ENCODE measurements at places on chromosomes 7 and 10.

DNA sequence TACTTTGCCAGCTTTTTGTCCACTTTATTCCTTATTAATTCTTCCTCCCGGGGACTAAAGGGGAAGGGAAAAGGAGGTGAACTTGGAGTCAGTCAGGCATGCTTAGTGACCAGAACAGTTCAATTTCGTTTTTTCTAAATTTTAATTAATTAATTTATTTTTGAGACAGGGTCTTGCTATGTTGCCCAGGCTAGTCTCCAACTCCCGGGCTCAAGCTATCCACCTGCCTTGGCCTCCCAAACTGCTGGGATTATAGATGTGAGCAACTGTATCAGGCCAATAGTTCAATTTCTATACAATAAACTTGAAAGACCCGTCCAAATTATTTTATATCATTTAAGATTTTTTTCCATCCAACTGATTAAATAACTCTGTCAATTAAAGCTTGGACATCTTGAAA, 1.3 kb upstream of the SLF2 start:
- DNase-seq = no peak

- no peak for DNase-seq
Measured at GRCh38 chr10:88782222-88782621, 20.3 kb upstream of the LIPM start.

DNA sequence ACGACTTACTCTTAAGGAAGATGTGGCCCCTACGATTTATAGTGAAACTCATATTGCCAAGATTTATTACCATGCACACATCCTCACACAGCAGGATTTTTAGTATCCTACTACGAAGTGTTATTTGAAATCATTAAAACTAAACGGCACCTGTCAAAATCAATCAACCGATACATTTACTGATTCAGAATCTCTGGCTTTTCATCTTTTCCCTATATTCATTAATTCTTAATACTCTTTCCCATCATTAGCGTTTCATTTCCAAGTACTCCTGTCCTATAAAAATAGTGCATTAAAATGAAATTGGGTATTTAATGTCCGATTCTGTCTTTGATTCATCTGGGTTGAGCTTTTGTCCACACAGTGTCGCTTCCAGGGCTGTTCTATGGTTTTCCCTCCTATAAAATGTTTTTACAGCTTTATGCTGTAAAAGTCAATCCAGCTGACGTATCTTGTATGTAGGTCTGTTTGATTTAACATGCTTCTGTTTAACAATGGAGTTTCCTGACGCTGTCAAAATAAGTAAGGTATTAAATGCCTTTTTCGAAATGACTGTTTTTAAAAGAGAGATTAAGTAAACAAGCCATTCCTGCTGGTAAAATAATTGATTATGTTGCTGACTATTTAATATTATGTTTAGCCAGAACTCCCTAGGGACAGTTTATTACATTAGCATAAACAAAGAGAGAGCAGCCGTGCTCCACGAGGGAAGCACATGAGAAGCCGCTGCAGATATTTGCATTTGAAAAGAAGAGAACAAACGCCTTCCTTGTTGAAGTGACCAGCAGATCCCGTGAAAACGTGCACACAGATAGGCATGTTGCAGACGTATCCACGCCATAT, 22.3 kb upstream of the SFMBT2 start:
- DNase-seq = no peak

- no peak for DNase-seq
Measured at GRCh38 chr10:132899751-132900065, 42.7 kb downstream of the CFAP46 start.

DNA sequence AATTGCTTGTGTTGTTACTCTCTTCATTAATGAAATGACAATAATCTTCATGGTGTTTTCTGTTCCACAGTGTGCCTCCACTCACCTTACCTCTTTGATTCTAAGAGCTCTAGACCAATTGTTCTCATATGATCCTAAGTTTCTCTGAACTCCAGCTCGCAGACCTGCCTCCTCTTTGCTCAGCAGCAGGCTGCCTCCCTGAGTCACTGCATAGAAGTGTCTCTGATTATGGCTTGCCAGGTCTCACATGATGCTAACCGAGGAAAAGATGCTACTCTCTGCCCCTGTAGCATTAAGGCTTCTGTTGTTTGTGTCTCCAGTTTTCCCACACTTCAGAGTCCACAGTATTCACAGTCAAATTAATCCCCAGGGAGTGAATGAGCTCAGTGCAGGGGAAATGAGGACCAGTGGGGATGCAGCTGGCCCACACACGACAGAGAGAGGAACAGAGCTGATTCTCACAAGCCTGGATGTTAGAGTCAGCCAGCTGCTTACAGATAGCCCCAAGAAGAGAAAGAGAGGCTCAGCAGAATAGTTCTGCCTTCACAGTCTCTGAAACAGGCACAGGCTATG, 145.9 kb upstream of the EGR2 start:
- no peak for DNase-seq

- no peak for DNase-seq
Measured at GRCh38 chr7:152366662-152367061, 69.1 kb downstream of the KMT2C start.

- DNase-seq = no peak
Measured at GRCh38 chr10:69492746-69493462, 41.6 kb downstream of the TSPAN15 start.

DNA sequence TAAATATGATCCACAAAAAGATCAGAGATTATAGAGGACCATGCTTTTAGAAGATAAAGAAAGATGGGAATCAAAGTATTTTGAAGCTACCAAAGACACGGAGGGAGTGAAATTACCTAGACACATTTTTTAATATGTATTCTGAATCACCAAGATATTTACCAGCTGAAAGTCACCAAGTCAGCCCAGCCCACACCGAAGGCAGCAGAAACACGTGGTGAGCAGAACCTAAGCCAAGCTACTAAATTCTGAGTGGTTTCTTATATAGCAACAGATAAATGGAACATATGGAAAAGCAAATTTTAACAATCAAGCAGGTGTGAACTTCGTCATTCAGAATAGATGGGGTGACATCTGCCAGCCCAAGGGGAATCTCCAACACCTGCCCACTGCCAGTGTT, 134.7 kb upstream of the AKR1E2 start:
- DNase-seq = no peak

GRCh38 chr7:43735802-43736603, 6.7 kb upstream of the COA1 start:
- DNase-seq = no peak

DNA sequence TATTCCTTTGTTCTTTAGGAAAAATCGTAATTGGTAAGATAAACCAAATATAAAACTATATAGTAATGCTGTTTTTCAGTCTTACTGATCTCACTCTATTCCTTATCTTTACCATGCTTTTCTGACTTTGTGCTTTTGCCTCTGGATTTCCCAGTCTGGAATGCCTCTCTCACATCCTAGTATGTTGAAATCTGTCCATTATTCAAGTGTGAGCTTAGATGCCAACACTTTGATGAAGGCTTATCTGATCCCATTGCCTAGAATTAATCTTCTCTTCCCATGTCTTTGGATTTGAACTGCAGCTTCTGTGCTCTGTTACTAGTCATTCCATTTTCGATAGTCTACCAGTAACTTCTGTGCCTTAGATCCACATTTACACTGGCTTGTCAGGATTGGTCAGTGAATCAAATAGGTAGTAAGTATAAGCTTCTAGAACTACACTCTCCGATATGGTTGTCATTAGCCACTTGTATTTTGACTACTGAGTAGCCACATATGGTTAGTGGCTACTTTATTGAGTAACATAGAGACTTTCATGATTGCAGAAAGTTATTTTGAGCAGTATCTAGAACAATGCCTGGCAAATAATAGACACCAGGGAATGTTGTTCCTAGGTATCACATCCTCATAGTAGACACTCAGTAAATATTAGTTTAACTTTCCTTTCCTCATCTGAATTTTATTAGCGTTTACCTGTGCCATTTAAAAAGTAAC, 92.9 kb downstream of the BMPR1A start:
- DNase-seq = no peak

DNA sequence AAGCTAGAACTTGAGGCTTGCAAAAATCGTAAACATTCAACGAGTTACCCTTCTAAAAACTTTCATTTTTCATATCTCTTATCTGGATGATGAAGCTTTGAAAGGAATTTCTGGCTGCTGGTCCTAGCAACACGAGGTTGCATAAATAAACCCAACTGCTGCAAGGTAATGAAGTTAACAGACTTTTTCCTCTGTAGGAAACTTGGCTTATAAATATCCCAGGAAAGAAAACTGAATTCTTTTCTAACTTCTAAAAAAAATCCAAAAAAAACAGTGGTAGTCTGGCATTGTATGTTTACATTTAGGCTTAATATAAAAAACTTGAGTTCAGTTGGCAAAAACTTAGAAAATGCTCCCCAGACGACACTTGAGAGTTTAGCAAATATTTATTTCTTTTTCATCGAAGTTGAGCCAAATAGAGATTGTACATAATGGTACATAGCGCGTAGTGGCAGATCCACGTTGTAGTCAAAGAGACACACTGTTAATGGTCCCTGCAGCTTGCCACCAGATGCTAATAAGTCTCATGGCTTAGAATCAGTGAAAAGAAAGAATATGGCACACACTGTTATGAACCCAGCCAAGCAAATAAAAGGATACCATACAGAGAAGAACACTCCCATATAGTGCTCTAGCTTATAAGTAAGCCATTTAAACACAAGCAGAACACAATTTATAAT, 200.3 kb upstream of the PCLO start:
- DNase-seq = no peak

GRCh38 chr7:22476824-22477223, 23.2 kb downstream of the STEAP1B start:
- DNase-seq = no peak

GRCh38 chr10:78302989-78303854, 269.6 kb downstream of the RPS24 start:
- DNase-seq = peak; percentile 93

- no peak for DNase-seq
Measured at GRCh38 chr7:156524818-156525597, 115.6 kb upstream of the RNF32 start.

GRCh38 chr10:29039677-29040189, 249.1 kb upstream of the LYZL1 start:
- DNase-seq = no peak

DNA sequence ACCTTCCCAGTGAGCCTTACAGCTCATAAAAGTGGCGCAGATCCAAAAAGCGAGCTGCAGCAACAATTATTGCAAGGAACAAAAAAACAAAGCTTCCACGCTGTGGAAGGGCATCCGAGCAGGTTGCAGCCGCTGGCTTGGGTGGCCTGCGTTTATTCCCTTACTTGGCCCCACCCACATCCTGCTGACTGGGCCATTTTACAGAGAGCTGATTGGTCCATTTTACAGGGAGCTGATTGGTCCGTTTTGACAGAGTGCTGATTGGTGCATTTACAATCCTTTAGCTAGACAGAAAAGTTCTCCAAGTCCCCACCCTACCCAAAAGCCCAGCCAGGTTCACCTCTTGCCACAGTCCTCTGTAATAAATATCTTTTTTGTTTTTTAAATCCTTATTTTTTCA, 85.1 kb downstream of the ADCYAP1R1 start:
- no peak for DNase-seq

DNA sequence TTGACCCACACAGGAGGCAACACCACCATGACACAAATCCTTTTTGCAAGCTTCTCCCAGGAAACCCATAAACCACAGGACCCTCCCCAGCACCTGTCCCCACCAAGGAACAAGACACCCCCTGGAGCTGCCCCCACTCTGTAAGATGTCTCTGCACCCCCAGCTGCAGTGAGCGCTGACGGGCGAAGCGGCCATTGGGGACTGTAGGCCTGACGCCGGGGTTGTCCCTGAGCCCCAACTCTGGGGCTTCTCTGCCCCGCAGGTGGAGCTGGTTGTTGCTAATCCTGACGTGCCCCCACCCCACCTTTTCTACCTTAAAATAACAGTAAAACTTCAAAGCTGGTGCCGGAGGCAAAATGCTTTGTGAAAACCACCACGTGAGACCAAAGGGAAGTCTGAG, 94.7 kb upstream of the PPP2R2D start:
- no peak for DNase-seq

DNA sequence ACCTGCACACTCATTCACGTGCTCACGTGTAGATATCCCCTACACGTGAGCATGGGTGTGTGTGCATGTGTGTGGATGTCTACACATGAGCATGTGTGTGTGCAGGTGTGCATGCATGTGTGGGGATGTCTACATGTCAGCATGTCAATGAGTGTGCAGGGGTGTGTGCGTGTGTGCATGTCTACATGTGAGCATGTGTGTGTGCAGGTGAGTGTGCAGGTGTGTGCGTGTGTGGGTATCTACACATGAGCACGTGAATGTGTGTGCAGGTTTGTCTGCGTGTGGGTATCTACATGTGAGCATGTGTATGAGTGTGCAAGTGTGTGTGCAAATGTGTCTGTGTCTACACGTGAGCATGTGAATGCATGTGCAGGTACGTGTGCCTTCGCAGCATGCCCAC, 274.8 kb downstream of the PTPRN2 start:
- no peak for DNase-seq

GRCh38 chr10:89163265-89163995, 43.7 kb downstream of the CH25H start:
- peak; percentile 12 for DNase-seq

DNA sequence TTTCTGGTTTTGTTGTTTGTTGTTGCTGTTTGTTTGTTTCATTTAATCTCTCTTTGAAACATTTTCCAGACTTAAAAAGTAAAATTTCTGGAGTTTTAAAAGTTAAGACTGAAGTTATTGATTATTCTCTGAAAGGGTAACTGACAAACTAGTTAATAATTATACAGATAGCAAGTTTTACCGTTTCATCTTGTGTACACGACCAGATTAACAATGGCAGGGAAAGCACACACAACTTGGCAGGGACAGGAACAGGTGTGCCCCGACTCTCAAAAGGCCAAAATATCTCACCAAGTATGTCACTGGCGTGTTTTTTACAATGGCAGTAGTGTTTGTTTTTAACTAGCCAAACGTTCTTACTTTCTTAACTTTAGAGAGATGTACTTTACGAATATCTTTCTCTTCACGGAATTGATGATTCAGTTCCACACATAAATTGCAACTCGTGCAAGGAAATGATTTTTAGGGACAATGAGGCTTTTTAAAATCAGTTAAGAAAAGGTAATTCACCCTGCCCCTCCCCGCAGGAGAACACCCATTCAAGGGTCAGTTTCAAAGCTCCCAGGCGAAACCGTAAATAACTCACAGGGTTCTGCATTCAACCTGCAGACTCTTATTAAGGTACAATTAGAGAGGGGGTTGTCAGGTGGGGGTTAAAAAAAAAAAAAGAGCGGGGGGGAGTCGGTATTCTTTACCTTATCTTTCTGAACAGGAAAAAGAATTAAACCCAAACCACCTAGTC, 3.5 kb downstream of the CTBP2 start:
- no peak for DNase-seq

GRCh38 chr10:63586043-63586442, 64.8 kb downstream of the REEP3 start:
- no peak for DNase-seq

DNA sequence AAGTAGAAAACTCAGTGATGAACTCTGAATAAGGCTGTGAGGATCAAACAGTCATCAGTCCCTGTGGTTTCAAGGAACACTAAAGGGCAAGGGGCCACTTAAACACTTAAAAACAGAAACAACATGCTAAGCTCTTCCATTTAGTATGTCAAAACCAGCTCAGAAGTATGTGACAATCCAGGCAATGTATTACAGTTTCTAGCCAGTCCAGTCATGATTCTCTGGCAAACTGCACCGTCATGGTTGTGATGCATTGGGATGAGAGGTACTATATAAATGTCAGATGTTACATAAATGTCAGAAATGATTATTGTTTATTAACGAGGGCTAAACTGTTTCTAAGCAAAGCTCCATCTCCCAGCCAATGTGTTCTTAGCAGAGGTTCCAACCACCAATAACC, 4.7 kb upstream of the CREB5 start:
- DNase-seq = no peak
